ENCODE measurements at places on chromosomes 6 and 20.

- no peak for DNase-seq
These were observed 555.3 kb upstream of the CHD6 start for GRCh38 chr20:42173440-42173839.

DNA sequence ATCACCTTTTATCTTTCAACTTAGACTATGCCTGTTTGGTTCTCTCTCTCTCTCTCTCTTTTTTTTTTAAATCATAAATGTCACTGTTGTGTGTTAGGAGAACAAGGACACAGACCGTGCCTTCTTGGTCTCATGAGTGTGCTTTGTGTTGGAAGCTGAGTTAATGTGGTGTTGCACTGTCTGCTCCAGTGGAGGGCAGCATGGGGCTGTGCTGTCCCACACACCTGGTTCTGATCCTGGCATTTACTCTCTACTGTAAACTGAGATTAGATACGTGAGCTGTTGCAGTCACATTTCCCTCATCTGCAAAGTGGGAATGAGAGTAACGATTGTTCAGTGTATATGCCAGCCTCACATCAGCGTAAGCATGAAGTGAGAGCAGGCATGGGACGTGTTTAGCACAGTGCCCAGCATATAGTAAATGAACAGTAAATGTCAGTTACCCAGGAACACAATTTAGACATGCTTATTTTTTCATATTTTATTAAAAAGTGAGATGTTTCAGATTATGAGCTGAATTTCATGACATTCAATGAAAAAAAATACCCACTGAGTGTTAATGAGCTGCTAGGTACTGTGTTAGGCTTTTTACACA is 161.1 kb downstream of the FARS2 start:
- no peak for DNase-seq

- DNase-seq, result no peak
These were observed 96.2 kb downstream of the TCP11 start for GRCh38 chr6:35044761-35045421.

- no peak for DNase-seq
These were observed 497.8 kb downstream of the PREX1 start for GRCh38 chr20:48329676-48330664.

DNA sequence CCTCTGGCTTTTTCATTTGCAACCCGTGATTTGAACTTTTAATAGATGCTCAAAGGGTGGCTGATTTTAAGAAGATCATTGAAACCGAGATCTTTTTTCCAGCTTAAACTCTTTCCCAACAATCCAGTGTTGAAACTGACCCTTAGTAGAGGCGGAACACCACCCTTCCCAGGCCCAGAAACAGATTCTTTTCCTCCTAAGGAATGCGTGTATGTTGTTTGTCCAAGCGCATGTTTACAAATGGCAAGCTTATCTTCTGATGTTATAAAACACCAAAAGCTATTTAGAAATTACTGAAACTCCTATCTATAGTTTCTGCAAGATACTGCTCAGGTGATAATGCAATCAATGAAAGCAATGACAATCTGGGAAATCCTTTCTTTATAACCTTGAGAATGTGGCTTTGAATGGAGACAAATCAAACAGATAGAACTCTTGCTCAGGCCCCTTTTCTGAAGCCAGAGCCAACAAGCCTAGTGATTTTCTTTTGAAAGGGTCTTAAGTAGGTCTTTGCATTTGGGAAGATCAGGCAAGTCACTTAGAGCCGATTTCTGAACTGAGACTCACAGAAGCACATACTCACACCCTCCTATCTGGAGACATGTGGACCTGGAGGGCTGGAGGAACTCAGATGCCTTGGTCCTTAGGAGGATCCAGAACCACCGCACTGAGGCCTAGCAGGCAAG is 9.1 kb downstream of the BANF2 start:
- DNase-seq, result no peak

DNA sequence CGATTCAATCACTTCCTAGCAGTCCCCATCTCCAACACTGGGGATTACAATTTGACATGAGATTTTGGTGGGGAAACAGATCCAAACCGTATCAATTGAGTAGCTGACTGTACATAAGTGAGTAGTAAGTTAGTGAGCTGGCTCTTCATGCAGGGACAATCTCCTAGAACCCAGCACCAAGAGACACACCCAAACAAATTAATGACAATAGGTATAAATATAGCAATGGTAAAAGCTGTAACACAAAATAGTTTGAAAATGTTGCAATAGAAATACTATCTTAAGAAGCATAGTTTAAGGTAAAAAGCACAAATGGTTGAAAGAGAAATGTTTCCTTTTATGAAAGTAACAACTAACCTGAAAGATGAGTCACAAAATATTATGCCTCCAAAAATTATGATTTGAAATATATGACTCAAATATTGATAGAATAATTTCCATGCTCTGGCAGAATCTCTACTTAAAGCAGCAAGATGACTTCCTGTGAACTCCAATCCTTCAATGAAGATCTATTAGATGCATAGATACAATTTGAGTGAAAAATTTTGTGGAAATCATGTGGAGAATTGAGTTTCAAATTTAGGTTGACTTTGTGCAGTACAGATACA is 5.4 kb upstream of the SIRPB1 start:
- no peak for DNase-seq

GRCh38 chr6:106732376-106732940 is 103.1 kb downstream of the QRSL1 start:
- no peak for DNase-seq

GRCh38 chr6:154847318-154847717 is 114.1 kb downstream of the SCAF8 start:
- DNase-seq, result no peak

- no peak for DNase-seq
These were observed 42.4 kb downstream of the CNBD2 start for GRCh38 chr20:36010825-36011224.

DNA sequence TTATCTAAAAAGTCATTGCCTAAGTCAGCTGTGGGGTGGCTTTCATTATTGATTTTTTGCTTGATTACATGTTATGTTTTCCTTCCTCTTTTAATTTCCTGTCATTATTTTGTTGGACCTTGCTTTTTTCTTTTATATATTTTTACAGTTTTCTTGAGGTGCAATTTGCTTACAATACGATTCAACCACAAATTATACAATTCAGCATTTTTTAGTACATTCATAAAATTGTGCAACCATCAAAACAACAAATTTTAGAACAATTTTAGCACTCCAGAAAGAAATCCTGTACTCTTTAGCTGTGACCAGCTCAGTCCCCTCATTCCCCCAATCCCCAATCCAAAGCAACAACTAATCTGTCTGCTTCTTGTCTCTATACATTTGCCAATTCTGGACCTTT is 608.9 kb downstream of the C6orf118 start:
- no peak for DNase-seq

All from SK-N-MC (cell line).